ENCODE measurements at places on chromosomes 7 and 10.
A peak's percentile ranks its signal among the peaks of the same experiment; 100 is the strongest.

GRCh38 chr10:81862596-81862995, 12.4 kb upstream of the NRG3 start:
- no peak for DNase-seq

DNA sequence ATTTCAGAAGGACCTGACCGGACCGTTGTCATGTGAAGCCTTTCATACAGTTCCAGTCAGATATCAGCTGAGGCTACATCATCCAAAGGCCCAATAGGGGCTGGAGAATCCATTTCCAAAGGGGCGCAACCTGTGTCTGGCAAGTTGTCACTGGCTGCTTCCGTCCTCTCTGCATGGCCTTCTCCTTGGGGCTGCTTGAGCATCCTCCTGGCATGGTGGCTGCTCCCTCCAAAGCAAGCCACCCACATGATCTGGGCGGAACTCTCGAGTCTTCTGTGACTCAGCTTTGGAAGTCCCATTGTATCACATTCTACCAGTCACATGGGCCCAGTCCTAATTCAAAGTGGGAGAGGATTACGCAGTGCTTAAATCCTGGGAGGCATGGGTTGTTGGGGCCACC, 207.0 kb upstream of the SHH start:
- no peak for DNase-seq

GRCh38 chr10:85477979-85478378, 888.6 kb downstream of the GRID1 start:
- no peak for DNase-seq

GRCh38 chr10:71579668-71580067, 139.9 kb downstream of the C10orf105 start:
- no peak for DNase-seq

DNA sequence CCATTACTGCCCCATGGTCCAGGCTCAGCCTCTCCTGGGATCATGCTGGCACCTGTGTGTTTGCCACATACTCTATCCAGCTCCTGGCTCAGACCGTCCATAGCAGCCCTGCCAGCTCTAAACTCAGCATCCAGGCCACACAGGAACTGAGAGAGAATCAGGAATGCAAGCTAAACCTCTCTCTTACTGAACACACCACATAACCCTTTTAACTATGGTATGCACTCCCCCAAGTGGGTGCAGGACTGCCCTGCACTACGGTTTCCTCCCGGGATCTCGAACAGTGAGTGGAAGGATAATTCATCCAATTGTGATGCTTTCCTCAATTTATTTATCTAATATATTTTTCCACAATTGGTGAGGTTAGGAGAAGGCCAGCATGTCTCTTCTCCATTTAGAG, 17.1 kb upstream of the ZNF800 start:
- no peak for DNase-seq

- DNase-seq = peak; percentile 85
Observed at GRCh38 chr10:112446855-112447619, at the start of the genes VTI1A and ZDHHC6. VTI1A (plus strand) TSS chr10:112447215; CDS start chr10:112447374, 159 bp downstream. ZDHHC6 (minus strand) TSS chr10:112446914; CDS start chr10:112445436, 1,478 bp downstream.

DNA sequence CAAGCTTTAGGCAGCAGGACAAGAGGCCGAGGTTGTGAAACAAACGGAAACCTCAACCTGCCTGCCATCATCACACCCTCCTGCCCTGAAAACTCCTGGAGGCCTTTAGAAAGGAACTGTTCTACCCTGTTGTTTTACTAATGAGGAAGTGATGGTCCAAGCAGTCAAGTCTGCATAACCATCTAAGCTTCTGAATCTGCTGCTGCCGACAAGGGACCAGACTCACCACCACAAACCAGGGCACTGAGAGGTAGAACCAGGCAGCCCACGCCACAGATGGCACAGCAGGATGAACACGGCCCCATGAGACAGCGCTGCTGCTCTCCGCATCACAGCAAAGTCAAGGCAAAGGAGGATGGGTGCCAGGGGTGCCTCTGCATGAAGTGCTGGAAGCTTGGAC, 209.4 kb downstream of the CELF2 start:
- no peak for DNase-seq

DNA sequence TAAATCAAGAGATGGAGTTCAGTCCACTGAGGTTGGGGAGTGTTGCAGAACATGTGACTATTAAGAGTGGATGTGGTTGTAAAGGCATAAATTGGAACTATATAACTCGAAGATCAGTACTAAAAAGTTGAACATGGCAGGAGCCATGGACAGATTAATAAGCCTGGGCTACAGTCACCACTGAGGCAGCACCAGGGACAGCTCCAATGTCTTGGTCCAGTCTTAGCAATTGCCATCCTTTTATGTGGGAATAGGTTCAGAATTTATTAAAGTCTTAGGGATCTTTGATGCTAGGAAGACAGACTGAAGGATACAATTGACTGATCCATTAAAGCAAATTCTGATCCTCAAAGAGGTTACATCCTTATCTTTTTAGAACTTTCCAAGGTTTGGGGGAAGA, 156.6 kb downstream of the ADRA2A start:
- peak; percentile 33 for DNase-seq

DNA sequence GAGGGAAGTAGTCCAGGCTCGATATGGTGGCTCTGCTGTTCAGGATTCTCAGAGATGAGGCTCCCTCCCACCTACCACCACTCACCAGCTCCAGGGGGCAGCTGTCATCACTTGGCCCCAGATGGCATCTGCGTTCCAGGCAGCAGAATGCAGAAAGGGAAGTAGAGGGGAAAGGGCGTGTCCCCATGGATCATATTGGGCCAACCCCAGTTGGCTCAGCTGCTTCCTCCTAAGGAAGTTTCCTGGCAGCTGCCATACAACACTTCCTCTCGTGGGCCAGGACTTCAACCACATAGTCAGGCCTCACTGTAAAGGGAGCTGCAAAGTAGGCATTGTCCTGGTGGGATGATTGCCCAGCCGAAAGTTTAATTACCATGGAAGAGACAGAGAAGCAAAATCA, 1.6 kb upstream of the TEX36 start:
- no peak for DNase-seq

GRCh38 chr10:30510932-30511700, 77.1 kb downstream of the MAP3K8 start:
- no peak for DNase-seq

DNA sequence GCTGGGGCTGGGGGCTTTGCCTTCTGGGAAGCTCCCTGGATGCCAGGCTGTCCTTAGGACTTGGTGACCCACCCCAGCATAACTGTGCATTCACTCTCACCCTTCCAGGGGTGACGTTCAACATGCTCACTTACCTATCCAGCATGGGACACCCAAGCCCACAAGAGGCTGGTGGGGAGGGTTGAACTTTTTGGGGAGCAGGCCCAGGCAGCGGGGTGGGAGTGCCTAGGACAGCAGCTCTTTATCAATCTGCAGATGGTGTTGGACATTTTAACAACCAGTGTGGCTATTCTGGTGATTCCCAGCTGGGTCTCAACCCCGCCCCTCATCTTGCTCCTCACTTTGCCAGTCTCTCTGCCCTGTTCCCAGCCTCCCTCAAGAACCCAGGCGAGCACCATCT, 86.4 kb downstream of the CDH23 start:
- DNase-seq = no peak

- DNase-seq = no peak
Observed at GRCh38 chr10:43901744-43902504, 253.2 kb upstream of the ZNF32 start.

DNA sequence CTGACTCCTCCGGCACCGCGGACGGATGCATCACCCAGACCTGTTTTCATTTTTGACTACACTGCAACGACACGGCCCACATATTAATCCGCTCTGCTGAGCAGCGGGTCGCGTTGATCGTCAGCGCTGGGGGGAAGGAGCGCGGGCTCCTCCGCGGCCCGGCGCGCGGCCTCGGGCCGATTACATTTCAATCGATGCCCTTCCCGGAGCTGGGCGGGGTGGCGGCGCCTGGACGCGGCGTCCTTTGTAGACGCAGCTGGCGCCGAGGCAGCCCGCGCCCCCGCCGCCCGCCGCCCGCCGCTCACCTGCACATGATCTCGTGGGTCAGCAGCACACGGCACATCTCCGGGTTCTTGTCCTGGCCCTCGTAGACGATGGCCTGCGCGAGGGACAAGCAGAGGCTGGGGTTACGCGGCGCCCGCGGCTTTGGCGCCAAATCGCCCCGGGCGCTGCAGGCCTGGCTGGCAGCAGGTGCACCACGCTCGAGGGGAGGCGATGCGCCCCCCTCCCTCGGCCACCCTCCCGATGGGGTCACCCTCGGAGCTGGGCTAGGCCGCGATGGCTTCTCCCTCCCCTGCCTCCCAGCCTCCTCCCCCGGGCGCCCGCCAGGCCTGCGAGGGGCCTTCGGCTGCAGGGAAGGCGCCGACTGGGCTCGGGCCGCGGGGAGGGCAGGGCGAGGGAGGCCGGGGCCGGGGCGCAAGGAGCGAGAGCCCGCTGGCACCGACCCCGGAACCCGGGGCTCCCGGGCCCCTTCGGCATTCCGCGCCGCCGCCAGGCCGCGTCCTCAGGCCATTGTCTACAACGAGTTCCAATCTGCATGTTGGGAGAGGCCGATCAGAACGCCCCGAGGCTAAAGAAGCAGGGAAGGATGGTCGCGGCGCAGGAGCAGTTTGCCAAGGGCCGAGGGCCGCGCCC, 5.2 kb downstream of the EBF3 start:
- no peak for DNase-seq

GRCh38 chr7:5396542-5396941, 27.1 kb downstream of the TNRC18 start:
- DNase-seq = peak; percentile 80

DNA sequence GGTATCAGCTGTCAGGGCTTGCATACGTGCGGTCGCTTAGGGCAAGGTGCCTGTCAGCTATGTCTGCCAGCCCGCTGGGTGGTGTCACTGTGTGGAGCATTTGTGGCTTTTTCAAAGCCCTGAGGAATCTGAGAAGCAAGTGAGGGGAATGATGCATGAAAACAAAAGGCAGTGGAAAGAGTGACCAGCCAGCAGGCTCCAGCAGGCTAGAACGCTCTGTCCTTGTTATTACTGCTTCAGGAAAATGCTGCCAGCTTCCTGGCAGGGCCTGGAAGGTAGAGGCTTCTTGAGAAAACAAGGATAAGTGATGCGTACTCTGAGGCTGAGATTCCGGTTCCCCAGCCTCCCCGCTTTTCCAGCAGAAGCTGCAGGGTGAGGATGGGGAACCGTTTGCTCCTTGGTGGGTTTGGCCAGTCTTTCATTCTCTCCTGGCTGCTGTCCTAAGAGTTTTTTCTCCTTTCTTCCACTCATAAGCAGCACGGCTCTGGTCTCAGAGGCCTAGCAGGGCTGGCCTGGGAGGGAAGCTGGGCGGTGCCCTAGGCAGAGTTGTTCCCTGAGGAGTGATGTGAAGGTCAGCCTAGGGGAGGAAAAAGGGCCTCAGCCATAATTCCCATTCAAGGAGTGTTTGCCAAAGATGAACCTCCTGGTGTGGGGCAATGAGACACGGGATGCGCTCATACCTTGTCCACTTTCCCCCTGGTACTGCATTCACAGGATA, 42.8 kb upstream of the MKLN1 start:
- DNase-seq = no peak

DNA sequence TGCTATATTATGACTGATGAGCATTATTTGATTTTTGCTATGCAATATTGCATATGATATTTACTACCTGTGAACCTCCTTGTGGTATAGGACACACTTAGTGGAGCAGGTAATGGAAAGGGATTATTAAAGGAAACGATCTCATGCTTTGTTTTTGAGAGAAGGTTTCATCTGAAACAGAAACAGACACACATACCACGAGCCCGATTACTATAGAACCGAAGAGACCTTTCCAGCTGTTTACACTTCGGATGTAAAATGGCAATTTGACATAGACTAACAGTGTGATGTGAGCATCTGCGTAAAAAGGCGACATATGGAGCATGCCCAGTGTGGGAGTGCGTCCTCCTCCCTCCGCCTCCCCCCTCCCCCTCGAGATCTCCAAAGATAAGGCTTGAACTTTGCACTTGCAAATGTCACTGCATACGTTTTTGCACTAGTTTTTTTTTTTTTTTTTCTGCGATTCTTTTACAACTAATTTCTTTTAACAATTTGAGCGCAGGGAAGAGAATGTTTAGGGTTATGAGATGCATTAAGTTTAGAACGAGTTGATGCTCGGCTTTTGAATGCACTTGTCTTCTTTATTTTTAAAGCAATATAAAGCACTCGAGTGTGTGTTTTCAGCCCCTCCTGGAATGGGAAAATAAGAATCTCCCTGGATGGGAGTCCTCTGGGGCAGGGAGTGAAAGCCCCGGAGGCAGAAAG, 251.0 kb downstream of the NSUN6 start:
- DNase-seq = no peak

- no peak for DNase-seq
Observed at GRCh38 chr7:157554393-157555238, 217.8 kb downstream of the DNAJB6 start.

GRCh38 chr7:132145466-132145865, 430.8 kb downstream of the PLXNA4 start:
- DNase-seq = peak; percentile 90

- DNase-seq = no peak
Observed at GRCh38 chr7:13057462-13058200, 370.2 kb downstream of the ARL4A start.

DNA sequence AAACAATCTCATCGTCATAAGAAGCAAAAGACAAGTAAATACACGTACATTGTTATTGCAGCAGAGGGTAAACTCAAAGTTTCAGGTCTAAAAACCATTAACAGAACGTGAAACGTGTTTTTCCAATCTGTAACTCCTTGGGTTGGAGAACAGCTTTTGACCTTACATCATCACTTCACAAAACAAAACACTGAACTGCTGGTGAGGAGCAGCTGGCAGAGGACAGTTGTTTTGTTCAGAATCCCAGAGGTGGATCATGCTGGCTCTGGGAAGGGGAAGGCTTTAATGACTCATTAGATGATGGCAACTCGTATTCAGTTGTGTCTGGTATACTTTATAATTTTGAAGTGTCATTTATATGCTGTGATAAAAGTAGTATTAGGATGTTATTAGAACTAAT, 923.0 kb upstream of the CELF2 start:
- DNase-seq = peak; percentile 46

- DNase-seq = no peak
Observed at GRCh38 chr10:90604636-90605035, 253.2 kb downstream of the HTR7 start.

DNA sequence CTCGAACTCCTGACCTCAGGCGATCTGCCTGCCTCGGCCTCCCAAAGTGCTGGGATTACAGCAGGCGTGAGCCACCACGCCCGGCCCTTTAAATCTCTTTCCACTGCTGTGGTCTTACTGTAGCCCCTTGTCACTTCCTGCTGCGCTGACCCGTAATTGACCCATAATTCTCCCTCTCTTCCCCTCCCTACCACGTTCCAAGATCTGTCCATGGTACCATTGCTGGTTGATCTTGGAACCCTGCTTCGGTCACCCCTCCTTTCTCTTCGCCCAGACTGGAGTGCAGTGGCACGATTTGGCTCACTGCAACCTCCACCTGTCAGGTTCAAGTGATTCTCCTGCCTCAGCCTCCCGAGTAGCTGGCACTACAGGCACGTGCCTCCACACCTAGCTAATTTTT, 6.5 kb downstream of the POR start:
- no peak for DNase-seq

GRCh38 chr10:105761576-105762260, 1120.6 kb downstream of the SORCS3 start:
- DNase-seq = no peak
